ENCODE measurements at places on chromosomes 4 and X.

DNA sequence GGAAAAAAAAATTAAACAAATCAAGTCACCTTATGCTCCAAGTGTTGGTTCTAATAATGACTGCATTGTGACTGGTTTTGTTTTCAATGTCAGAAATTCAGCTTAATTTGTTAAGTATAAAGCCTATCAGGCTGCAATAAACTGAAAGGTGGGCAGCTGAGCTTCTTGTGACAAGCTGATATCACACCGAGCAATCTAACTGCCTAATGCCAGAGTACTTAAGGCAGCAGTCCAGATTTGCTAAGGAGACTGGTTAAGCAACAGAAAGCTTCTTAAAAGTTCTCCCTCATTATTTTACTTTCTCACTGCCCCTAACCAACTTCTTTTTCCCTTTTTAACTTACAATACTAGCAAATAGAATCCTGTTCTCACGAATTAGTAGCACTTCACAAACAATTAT, 201.0 kb downstream of the MAB21L2 start:
- no peak for DNase-seq

- DNase-seq: no peak
Measured at GRCh38 chr4:6761649-6762615, 20.6 kb upstream of the KIAA0232 start.

DNA sequence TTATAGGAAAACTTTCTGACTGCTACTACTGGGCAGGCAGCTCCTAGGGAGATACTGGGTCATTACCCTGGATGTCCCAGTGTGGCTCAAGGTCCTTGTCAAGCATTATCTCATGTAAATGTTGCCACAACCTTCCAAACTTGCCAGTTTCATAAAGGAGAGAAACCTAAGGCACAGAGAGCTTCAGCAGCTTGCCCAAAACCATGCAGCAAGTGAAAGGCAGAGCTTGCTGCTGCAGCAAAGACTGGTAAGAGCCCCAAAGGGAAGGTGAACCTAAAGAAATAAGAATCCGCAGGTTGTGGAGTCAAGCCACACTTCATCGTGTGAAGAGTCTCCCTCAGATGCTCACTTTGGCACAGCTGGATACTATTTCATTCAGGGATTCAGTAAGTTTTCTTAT, 2.3 kb downstream of the MPP1 start:
- no peak for DNase-seq

DNA sequence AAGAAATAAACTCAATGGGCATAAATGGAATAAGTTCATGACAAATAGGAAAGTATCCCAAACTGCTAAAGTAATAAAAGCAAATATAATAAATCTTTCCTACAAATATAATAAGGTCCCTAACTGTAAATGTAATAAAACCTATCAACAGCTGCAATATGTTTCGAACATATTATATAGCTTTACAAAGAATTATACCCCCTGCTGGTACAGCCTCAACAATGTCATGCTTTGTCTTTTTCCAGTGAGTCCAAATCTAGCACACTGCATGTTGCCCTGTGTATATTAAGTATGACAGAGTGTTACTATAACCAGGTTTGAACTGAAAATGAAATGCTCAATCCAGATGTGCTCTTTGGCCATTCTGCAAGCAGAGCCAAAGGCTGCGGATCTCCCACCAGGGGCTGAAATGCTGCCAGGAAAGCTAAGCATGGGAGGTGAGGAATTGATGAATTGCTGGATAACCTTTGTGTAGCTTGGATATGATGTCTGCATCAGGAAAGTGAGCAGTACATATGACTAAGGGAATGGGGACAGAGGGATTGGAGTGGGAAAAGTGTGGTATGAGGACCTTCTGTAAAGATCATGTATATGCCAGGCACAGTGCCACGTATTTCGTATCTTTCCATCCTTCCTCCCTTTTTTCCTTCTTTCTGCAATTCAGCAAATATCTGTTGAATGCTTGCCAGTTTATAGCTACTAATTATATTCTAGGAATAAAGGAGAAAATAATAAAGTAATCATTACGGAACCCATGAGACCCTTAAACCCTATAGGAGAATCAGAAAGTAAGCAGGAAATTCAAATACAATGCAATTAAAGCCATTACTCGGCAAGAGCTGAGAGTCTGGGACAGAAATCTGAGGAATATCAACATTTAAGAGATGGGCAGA, 954.6 kb upstream of the LCORL start:
- DNase-seq: no peak

DNA sequence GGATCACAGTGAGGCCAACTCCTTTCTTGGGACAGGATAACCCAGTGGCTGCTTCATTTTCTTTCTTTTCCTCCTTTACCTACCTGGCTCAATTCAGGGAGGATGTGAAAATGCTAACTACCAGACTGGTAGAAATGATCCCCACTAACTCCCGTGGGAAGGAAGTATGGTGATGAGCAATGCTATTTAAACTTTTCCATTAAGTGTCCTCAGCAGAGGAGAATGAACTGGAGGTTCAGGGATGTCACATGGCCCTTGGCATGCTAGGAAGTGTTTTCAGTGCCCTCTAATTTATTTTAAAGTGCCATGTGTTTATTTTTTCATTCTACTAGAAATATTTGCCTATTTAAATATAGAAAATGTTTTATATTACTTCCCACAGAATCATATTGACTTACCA, 363.9 kb downstream of the PPP3CA start:
- DNase-seq: no peak

DNA sequence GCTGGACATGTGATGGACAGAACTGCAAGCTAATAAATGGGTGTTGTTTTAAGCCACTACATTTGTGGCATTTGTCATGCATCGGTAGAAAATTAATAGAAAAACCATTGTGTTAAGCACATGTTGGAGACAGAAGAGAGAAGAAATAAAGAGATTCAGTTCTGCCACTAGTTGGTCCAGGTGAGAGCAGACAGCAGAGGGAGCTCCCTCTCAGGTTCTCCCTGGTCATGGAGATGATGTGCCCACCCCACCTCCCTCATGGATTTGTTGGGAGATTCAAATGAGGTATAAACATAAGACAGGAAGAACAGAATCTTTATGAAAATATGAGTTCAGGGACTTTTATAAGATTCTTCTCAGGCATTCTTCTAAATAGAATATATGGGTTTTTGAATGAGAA, 36.8 kb upstream of the OCIAD2 start:
- peak; percentile 48 for DNase-seq

- no peak for DNase-seq
Measured at GRCh38 chr4:105246712-105247111, 100.0 kb downstream of the TET2 start.

- peak; percentile 86 for DNase-seq
Measured at GRCh38 chr4:169270810-169271691, at the start of gene SH3RF1. Gene SH3RF1, minus strand, starts transcription at chr4:169270956. Its CDS starts 1,744 bp downstream, at chr4:169269212.

GRCh38 chr4:16864199-16864598, 34.2 kb downstream of the LDB2 start:
- DNase-seq: no peak

DNA sequence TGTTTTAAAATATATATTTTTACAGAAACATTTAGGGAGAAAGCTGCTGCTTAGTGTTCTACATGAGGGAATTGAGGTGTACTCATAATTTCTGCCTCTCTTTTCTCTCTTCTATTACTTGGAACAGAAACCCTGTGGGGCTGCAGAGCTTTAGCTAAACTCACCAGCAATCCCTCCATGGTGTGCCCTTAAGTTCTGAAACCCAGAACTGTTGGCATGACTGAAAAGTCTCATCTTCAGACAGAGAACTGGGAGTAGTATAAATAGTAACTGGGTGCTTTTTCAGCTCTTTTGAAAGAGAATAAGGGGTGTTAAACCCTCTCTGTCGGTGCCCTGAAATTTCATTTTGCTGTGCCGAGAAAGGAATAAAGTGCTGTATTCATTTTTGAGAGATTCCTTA, 294.9 kb upstream of the BOD1L1 start:
- DNase-seq: no peak

- DNase-seq: peak; percentile 67
Measured at GRCh38 chr4:6873792-6874461, 35.7 kb upstream of the TBC1D14 start.

DNA sequence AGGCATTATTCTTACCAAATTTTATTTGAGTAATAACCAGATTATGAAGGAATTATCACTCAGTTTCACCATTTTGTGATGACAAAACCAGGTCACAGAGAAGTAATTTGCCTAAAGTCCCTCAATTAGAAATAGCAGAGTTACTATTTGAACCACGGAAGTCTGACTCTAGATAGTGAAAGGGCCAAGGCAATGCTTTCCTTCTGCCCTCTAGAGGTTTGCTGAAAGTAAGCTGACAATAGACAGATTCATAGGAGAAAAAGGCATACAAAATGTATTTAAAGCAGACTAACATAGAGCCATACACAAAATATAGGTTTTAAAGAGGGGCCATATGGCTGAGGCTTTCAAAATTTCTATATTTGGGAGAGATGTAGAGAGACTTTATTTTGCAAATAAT, 43.1 kb downstream of the CXXC4 start:
- DNase-seq: no peak

- peak; percentile 42 for DNase-seq
Measured at GRCh38 chr4:2390146-2390545, 28.3 kb downstream of the ZFYVE28 start.
